ENCODE measurements at places on chromosomes 1 and 21.

DNA sequence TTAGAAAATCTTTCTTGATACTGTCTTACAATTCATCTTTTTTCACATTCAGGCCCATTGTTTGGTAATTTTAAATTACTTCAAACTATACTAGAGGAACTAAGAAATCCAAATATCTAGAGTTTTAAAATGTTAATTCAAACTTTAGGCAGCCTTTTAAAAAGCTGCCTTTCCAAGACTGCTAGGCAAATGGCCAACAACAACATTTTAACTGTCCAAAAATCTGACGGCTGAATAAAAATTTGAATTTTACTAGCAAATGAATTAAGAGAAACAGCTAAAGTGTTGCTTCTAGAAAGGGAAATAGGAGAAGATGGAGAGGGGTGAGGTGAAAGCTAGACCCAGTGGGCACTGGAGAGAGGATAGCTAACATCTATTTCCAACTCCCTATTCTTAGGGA, 17.2 kb downstream of the DPYD start:
- no peak for DNase-seq

DNA sequence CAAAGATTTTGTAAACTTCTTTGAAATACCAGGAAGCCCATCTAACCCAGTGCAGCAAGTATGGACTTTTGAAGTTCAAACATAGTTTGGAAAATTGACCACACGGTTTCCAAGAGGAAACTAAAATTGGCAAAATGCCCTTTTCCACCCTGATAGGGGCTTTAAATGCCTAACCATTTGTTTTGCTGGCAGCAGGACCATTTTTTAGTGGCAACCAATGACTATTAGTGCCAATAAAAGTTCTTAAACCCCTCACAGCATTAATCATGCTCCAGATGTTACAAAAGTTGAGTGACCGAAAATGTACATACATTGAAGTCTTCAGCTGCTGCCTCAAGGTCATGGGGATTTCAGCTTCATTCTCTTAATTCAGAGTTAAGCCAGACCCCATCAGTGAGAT, 46.4 kb upstream of the ENAH start:
- DNase-seq = no peak

DNA sequence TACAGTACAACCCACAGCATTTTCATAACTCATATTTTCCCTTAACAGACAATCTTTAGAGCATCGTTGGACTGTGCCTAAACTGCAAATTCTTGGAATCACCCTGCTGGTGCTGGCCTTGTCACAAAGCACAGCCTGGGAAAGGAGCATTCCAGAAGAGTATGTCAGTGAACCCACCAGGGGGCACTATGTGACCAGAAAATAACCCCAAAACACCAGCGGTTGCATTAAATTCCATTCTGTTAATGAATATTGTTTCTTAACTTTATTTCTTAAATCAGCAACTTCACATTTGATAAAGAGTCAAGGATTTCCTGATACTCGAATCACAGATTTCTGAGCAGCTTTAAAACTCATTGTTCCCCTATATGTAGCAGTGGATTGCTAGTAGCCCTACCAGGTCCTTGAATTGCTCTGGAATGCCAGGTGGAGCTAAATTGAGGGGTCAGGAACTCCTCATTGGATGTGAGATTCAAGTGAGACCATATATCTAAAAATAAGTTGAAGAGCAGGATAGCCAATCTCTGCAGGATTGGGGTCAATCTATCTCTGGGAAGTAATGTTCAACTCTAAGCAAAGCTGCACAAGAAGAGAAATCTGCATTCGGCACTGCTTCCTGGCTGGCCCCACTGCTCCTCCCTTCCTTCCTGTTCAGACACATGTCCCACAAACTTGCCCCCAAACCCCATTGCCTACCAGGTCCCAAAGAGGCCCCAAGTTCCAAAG, 12.7 kb upstream of the RAB4A start:
- DNase-seq = peak; percentile 33

GRCh38 chr21:33268737-33269441, 2.7 kb downstream of the IL10RB start:
- DNase-seq = no peak

DNA sequence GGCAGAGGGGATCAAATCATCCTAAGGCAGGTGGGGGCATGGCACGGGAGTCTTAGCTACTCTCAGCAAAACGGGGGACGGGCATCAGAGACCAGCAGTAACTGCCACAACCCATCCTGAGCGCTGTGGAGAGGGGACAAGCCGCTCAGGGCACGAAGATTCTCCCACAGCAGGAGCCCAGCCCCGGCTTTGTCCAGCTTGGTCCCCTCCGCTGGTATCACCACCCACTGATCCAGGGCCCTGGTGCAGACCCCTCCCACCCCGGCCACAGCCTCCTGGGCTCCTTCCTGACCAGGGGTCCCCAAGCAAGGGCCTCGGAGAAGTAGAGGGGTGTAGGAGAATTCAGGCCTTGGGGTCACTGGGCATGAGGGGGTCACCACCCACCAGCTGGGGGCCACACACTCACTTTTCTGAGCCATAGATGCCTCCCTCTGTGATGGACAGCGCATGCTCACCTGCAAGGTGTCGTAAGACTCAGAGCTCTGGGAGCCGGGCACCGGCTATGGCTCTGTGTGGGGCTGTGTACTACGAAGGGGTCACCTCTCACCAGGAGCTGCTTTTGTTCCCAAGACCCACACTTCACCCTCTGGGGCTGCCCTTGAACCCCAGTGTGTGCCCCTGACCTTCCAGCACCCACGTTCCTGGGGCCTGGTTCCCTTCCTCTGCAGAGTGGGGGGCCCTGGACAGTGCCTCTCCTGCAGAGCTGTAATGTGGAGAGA, 2.3 kb upstream of the SMIM1 start:
- no peak for DNase-seq

- no peak for DNase-seq
Observed at GRCh38 chr1:19481826-19482398, 3.4 kb downstream of the CAPZB start.

- DNase-seq = no peak
Observed at GRCh38 chr1:108130794-108131193, 69.3 kb downstream of the SLC25A24 start.

DNA sequence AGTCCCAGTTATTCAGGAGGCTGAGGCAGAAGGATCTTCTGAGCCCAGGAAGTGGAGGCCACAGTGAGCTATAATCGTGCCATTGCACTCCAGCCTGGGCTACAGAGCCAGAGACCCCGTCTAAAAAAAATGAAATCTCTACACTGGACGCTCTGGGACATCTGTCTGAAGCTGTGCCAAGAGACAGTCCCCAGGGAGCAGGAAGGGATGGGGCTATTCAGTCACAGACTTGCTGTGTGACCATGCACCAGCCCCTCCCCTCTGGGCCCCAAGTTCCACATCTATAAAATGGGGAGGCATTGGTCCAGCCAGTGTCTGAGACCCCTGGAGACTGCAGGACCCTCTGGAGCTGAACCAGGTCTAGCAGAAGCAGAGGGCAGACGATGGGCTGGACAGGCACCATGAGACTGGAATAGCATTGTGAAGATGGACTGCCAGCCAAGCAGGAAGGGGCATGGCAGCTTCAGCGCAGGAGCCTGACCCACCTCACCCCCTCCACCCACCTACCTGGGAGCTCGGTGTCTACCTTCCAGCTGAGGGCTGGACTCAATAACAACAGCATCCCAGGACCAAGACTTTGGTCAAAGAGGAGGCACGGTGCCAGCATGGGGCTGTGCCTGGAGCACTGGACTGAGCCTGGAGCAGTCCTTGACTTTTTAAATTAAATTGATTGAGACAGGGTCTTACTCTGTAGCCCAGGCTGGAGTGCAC, 1.4 kb downstream of the TMEM54 start:
- no peak for DNase-seq

DNA sequence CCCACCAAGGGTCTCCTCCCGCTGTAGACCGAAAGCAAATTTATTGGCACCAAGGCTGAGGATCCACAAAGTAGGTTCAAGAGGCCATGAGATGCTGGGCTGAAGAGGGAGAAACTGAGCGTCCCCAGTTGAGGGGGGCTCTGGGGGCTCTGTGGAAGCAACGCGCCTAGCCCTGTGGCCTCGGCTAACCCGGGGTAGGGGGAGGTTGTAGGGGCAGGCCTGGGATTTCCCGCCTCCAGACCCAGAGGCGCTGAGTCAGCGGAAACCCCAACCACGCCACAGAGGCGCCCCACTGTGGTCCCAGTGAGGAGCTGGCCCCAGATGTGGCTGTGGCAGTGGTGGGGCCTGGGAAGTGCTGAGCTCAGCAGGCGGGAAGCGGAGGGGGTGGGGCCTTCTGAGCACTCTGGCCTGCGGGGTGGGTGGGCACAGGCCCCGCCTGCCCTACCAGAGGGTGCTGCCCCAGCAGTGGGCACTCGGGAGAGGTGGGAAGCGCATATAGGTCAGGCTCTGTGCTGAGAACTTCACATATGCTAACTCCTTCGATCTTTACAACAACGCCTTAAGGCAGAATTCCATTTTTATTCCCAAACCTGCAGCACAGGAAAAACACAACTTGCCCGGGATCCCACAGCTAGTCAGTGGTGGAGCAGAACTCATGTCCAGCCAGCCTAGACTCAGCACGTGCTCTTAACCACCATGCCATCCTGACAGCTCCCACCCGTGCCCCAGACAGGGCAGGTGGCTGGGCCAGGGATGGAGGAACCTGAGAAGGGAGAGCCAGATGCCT, 1.5 kb upstream of the COL16A1 start:
- peak; percentile 9 for DNase-seq

DNA sequence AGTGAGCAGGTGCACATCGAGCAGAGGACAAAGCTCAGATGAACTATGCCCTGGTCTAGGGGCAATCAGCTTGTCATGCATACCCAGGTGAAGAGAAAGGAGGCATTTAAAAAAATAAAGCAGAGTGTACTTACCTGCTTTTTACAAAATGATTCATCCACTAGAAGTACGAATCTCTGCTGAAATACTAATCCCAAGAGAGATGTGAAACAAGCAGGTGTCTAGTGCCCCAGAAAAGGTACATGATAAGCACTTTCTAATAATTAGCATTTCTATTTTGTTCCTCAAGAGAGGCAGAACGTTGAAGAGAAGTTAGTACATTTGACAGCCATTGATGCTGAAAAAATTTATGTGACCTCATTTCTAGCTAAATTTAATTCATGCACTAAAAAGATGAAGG, 31.1 kb downstream of the CHODL start:
- no peak for DNase-seq

DNA sequence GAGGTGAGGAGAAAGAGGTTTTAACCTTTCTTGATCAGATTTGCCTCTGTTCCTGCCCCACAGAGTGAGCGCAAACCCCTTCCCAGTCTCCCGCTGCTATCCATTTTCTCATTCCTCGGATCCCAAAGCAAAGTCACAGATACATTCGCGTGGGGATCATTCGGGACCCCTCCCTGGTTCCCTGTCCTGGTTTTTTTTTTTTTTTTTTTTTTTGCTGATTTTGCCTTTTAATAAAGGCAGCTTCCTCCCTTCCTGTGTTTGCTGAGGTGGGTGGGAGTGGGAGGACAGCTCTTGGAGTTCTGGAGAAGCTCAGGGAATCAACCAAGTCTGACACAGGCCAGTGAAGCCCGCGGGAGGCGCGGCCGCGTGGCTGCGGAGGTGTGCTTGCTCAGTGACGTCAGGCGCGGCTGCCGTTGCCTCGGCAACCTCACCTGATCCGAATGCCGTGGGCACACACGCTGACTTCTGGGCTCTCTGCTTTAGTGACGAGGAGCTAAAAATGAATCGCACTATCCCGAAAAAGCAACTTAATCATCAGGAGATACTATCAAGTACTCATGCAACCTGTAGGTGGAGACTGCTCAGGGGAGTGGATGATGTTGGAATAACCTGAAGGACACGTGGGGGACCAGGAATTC, 106.4 kb downstream of the TBX19 start:
- peak; percentile 34 for DNase-seq

GRCh38 chr1:175399795-175400194, 207.2 kb upstream of the KIAA0040 start:
- no peak for DNase-seq

GRCh38 chr1:236917448-236917847, 86.8 kb downstream of the MT1HL1 start:
- DNase-seq = no peak

DNA sequence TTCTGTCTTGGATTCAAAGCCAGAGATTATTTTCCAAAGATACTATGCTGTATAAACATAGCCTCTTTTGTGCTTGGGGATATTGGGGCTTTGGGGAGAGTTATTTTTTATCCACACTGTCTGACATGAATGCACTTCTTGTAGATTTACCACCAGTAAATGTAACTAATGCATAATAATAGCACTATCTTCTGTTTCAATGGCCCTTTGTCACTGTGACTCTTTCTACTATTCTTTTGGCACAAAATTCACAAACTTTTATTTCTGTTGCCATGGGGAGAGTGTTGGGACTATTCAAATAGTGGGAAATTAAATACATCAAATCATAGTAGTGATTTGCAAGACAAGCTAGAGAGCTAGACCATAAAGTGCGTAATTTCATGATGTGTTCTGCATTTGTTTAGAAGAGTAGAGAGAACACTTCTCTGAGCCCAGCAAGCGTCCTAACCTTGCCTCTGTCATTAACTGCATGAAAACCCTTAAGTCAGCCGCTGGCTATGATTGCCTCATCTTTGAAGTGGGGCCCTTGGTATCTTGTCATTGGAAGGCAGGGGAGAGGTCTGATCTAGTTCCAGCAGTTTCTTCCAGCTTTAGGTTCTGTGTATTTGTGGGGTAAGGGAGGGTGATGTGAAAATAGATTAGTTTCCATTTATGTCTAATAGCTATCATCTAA, 154.4 kb downstream of the HHAT start:
- no peak for DNase-seq

GRCh38 chr1:147223740-147224615, 1.2 kb downstream of the FMO5 start:
- no peak for DNase-seq

- no peak for DNase-seq
Observed at GRCh38 chr1:3351449-3352298, 102.8 kb upstream of the ARHGEF16 start.
